ENCODE measurements at places on chromosomes 4 and X.

DNA sequence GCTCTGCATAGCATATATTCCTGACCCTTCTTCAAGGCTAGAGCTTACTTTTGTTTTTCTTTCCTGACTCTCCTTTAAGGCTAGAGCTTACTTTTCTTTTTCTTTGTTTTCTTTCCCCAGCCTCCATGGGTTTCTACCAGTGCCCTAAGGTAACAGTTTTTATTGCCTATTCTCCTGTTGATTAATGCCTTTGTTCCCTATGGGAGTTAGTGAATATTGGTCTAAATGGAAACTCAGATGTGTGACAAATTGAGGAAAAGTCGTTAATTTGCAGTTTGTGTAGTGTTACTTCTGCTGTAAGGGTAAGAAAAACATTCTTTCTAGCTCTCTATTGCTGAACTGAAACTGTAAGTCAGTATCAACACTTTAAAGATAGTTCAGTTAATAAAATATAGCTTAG, 358.7 kb downstream of the IL15 start:
- DNase-seq = no peak

DNA sequence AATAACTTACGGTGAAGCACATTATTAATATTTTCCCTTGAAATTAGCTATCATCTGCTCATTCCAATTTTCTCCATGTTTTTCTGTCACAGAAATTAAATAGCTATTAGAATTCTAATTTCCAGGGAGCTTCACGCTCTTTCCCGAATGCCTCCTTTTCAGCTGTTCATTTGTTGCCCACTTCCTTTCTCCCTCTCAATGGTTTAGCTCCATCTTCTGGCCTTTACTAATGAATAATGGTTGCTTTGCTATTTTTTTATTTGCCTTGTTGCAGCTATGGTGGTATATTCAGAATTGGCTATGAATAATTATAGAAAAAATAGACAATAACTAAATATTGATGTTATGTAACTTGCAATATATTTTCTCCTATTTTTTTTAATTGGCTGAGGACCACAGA, 70.5 kb downstream of the GRIA2 start:
- DNase-seq = no peak

DNA sequence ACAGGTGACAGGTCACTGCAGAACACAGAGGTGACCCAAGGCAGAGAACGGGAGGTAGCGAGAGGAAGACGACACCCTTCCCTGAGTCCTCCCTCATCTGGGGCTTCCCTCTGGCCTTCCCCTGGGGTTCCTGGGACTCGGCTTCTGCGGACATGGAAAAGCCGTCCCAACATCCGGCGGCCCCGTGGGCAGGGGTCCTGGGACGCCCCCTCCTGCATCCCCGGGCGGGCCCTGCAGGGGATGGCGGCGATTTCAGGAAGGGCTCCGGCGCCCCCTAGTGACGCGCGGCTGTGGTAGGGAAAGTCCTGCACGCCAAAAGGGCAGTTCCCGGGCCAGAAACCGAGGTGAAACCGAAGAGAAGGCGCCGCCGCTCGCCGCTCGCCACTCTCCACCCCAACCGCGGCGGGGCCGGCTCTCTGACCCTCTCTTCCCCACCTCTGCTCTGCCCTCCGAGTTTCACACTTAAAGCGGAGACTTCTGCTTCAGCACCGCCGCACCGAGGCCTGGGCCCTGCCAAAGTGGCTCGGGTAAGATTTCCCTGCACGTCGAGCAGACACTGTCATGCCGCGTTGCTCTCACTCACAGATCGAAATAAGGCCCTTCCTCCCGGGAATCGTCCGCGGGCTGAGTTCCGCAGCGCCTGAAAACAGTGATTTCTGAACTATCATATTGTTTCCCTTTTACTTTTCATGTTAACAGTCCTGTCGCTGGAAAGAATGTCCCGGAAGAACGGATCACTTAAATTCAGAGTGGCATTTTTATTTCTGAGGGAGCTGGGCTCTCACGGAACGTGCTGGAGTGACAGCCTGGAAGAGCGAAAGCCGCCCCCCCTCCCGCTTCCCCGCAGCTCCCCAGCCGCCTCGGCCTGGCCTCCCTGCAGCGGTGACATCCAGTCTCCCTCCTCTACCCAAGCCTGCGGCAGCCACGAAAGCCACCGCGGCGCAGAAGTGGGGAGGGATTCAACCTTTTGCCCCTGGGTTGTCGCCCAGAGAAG, 110.6 kb downstream of the DCTD start:
- DNase-seq = no peak

GRCh38 chr4:73525611-73526010, 44.1 kb downstream of the AFM start:
- no peak for DNase-seq

DNA sequence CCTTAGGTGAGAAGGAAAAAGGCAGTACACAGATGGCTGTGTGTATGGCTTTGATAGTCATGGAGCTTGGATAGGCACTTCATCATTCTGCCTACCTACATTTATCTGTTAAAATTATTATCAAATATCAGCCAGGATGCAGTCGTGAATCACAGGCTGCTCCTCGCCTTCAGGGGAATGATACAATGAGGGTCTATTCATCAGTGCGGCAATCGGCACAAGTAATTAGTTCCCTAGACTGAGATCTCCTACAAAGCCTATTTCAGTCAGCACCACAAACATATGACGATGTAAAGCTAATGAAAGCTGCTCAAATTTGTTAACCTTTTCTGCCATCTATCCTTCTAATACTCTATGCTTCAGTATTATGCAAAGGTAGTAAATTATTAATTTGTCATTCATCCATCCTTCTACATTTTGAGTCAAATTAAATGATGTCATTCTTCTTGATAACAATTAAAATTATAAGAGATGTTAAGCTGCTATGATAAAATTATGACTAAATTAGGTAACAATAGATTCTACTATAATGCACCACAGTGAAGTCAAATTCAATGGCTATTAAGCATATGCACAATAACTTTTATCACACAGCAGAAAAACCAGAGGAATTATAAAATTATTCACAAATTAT, 19.0 kb downstream of the MAB21L2 start:
- no peak for DNase-seq
